ENCODE measurements at places on chromosomes 16 and 17.

DNA sequence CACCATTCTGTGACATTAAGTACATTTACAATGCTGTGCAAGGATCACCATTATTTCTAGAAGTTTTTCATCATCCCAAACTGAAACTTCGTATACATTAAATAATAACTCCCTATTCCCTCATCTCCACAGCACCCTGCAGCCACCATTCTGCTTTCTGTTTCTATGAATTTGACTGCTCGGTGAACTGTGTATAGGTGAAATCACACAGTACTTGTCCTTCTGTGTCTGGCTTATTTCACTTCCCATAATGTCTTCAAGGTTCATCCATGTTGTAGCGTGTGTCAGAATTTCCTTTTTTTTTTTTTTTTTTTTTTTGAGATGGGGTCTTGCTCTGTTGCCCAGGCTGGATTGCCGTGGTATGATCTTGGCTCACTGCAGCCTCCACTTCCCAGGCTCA lies 20.4 kb downstream of the RAP1GAP2 start:
- no peak for DNase-seq

DNA sequence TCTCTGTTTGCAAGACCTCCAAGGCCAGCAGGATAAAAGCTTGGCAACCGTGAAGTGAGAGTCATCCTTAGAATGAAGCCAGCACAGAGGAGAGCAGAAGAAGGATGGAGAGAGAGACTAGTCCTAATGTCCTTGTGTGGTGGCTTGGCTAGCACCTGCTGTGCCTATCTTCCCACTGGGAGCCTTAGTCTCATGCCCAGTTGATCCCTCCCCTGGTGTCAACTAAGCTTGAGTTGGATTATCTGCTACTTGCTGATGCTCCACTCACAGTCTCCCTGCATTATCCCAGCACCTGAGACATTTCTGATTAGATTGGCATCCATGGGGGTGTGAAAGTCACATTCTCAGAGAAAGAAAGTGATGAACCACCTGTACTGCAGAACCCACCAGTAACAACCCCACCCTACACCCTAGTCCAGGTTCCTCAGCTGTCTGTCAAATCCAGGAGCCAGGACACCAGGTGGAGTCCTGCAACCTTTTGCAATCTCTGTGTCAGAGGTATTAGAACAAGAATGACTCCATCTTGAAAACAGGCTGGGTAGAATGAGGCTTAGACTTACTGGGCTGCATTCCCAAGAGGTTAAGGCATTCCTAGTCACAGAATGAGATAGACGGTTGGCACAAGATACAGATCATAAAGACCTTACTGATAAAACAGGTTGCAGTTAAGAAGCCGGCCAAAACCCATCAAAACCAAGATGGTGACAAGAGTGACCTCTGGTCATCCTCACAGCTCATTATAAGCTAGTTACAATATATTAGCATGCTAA lies 460.2 kb upstream of the C16orf82 start:
- DNase-seq = no peak

DNA sequence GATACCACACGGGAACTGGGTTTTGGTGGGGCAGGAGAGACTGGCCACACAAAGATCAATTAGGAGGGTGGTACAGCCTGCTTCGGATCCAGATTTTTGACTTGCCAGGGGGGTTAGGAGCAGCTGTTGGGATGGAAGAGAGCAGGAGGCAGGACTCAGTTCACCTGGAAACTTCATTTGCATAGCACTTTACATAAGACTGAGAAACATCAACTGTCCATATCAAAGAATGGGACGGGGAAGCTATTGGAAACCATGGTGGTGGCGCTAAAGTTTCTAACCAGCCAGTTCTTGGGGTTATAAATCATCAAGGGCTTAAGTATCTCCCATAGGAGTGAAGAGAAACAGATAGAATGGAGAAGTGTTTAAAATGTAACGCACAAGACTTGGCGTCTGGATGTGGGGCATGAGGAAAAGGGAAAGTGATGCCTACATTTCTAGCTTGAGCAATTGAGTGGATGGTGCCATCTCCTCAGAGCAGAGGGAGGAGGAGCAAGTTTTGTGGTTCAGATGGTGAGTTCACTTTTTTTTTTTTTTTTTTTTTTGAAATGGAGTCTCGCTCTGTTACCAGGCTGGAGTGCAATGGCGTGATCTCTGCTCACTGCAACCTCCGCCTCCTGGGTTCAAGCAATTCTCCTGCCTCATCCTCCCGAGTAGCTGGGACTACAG lies 6.4 kb upstream of the SRCAP start:
- no peak for DNase-seq

DNA sequence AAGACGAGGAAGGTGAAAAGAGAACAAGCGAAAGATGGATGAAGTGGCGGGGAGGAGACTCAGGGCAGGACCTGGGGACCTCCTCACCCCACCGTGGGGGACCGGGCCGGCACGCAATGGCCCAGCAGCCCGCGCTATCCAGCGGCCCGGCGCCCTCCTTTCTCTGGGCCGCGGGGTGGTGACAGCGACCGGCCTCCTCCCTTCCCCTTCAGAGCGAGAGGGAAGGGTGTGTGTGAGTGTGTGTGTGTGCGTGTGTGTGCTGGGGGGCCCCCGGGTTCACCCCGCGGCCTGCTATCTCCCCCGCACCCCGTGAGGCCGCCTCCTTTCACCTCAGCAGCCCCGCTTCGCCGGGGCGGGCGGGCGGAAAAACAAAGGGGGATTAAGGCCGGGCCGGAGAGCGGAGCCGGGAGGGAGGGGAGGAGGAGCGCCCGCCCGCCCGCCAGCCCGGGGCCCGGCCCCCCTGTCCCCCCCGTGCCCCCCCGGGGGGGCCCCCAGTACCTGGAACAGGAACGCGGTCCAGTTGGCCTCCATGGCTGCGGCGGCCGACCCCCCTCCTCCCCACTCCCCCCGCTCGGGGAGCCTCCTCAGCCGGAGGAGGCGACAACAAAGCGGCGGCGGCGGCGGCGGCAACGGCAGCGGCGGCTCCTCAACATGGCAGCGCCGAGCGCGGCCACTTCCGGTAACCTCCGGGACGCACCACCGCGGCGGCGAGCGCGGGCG lies at the start of gene VEZF1:
Gene VEZF1 (minus strand): TSS at position 674 of the 720 bp plus-strand sequence. CDS start 143 bp downstream, at position 531.
- DNase-seq = peak; percentile 73

GRCh38 chr17:27471321-27472269 lies 15.3 kb downstream of the KSR1 start:
- DNase-seq = peak; percentile 35

- DNase-seq = no peak
Observed at GRCh38 chr16:9647981-9648701, 534.1 kb downstream of the GRIN2A start.

DNA sequence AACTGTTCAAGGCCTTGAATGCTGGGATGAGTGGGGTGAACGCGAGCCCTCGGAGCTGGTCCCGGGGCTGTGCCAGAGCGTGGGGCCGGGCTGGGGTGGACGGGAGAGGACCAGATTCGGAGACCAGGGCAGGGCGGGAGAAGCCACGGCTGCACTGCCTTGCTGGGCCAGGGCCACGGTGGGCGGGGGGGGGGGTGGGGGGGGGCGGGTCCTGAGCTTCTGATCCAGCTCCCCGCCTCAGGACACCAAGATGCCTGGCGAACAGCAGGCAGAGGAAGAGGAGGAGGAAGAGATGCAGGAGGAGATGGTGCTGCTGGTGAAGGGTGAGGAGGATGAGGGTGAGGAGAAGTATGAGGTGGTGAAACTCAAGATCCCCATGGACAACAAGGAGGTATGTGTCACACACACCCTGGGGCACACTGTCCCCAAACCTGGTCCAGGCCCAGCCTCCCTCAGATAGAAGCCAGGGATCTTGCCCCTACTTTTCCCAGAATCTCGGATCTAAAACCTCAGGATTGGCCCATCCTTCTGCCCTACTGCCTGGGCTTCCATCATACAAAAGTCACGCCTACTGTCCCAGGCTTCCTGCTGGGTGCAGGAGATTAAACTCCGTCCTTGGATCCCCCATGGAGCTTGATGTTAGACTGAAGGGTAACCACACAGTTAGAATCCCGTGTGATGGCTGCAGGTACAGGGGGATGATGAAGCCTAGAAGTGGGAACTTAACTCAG lies 563 bp downstream of the ZNF771 start:
- DNase-seq = no peak

DNA sequence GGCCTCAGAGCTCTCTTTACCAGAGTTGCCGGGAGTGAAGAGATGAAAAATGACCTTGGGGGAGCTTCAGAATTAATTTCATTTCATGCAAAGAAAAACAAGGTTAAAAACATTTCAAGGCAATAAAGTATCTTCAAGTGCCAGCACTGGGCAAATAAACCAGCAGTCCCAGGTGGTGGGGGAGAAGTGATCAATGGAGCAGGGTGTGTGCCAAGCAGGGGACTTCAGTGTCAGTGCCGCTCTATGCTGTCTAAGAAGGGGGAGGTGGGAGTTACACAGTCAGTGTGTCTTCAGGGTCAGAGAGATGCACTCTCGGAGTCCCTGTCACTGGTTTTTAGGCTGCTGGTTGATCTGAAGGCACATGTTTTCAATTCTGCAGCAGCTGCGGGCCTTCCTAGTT lies 57.2 kb upstream of the MGAT5B start:
- DNase-seq = no peak

- no peak for DNase-seq
Observed at GRCh38 chr17:17768424-17769088, 68.2 kb downstream of the SREBF1 start.

DNA sequence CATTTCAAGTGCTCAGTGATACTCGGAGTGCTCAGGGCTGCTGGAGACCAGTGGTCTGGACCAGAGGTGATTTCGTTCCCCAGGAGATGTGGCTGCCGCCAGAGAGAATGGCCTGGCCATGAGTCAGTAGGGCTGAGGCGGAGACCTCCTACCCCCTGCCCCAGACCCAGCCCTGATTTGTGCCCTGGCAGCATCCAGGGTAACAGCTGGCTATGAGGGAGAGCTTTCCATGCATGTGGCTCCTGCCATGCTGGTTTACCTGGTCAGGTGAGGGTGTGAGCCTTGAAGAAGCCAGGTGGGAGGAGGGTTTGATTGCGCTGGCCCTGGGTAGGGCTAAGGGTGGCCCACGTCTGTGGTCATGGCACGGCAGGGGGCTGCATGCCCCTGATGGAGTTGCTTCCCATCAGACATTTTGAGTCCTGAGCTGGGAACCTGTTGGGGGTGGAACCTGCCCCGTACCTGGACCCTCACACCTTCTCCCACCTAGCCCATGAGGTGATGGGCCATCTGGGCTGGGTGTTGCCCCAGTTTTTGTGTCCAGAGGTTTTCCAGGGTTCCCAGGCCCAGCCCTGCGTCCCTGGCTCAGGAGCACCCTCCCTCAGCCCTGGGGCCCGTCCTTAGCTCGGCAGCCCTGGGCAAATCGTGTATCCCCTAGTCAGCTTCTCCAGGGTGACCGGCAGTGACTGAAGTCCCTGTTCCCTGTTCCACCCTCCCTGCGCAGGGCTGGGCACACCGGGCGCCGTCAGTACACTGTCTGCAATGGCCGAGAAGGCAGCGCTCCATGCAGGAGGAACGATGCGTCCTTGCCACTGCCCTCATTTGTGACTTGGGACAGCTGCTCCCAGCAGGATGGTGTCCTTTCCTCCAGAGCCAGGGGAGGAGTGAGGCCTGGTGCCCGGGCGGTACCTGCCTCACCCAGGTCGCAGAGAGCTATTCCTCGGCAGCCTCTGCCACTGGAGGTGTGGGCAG lies 9.0 kb upstream of the CSNK1D start:
- DNase-seq = no peak

DNA sequence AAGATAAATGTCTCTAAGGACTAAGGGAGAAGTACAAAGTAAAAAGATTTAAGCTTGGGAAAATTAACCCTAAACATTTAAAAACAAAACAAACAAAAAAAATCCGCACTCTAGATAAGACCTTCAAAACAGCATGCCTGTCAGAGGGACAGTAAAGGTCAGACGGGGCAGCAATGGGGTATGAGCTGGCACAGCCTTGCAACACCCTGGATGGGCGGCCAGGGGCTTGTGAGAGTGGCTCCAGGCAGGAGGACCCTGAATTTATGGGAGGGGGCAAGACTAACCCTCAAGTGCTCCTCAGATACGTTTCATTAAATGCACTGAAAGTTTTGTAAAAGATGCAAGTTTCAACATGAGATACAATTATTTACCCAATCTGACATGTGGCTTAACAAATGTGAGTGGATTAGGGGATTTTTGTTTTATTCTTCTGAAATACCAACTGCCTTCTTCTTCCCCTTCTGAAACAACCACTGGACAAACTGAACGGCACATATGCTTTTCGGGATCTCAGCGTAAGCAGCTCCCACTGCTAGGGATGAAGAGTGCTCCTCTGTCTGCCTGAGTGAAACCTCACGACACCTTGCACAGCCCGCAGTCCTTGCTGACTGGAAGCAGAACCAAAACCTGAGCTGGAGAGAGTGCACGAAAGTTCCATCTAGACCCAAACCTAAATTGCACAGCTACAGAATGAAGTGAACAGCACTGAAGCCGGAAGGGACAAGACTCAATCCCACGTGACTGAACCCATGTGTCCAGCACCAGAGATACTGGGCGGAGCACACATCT lies 128.4 kb downstream of the ANKRD11 start:
- no peak for DNase-seq

DNA sequence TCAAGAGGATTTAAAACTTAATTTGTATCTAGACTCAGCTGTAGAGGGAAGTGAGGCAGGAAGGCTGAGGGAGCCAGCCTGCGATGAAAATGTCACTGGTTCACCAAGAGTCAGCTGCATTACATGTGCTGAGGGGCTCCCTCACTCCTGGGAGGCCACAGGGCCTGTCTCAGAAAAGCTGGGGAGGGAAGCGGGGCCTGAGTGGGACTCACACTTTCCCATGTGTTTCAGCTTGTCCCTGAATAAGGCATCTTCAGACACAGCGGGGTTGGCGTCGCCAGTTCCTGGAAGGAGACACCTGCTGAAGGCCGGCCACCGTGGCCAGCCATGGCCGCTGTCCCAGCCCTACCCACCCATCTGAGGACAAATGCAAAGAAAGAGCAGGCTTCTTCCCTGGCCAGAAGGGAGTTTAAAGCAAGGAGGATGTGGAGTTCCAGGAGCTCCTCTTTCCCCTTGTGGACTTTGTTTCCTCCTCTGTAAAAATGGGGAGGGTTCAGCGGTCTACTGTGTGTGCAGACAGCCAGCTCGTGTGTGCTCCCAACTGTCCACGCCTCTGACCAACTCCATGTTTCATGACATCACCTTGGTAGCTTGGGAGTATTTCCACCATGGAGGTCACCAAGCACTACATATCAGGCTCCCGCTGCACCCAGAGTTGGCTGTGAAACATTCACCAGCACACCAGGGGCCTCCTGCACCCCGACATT lies 19.2 kb upstream of the MRPS23 start:
- DNase-seq = no peak

DNA sequence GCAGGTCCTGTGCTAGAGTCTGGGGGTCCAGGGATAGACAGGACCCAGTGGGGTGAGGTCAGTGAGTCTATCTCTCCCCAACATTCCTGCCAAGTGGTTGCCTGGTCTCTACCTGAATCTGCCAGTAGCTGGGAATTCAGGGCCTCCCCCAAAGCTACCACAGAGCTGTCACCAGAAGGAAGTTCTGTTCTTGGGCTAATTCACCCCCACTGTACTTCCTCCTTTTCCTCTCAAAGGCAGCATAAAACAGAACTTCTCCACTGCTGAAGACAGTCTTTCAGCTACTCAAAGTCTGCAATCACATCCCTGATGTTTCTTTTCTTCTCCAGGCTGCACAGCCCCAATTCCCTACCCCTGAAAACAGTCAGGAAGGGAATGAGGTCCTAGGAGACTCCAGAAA lies 8.7 kb downstream of the CAMTA2 start:
- no peak for DNase-seq
